NCI-H1417 (cell line): ENCODE measurements at places on chromosomes 16 and 17.

GRCh38 chr16:68900009-68900408 is 56.7 kb downstream of the TANGO6 start:
- DNase-seq: no peak

DNA sequence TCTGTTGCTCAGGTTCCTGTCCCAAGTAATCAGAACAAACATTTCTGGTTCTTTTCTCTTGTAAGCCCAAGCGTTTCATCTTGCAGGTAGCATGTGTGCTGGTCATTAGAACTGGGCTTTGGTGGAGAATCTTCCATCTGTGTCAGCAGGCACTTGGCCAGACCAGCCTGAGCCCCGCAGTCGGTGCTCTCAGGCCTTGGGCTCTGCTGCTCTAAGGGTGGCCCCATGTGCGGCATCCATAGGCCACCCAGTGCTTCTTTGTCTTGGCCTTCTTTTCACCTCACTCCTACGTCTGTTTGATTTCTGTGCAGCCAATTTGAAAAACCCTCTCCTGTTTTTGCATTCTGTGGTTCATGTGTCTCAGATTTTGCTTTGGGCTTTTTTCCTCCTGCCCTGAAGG is 51.6 kb downstream of the PLD6 start:
- no peak for DNase-seq

GRCh38 chr16:28596840-28597691 is at the start of gene SULT1A2:
Gene SULT1A2 (minus strand): TSS chr16:28597050. CDS start chr16:28595930, 1,120 bp downstream.
- no peak for DNase-seq

DNA sequence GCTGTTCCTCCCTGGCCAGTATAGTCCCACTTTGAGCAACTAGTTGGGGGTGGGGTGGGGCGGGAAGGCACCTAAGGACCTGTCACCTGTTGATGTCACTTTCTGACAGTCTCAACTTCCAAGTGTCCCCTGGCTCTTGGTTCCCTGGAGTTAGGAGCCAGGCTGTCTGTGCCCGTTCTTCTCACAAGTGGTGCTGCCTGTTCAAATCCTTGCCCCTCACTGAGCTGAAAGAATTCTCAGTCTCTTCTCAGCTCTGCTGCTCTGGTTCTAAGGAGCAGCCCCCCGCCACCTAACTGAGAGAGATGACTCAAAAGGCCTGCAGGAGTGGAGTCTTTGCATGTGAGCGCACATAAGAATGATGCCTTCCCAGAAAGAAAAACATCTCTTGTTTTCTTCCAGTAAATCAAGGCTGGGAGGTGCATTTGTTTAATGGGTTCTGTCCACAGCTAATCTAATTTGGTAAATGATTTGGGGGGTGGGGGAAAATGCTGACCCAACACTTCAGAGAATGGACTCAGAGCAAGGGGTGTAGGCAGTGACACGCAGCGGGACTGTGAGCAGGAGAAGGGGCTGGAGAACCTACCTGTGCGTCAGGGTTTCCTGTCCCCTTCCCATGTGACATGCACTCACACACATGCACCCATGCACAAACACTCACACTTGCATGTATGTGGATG is 78.2 kb upstream of the NLRP1 start:
- DNase-seq: no peak

DNA sequence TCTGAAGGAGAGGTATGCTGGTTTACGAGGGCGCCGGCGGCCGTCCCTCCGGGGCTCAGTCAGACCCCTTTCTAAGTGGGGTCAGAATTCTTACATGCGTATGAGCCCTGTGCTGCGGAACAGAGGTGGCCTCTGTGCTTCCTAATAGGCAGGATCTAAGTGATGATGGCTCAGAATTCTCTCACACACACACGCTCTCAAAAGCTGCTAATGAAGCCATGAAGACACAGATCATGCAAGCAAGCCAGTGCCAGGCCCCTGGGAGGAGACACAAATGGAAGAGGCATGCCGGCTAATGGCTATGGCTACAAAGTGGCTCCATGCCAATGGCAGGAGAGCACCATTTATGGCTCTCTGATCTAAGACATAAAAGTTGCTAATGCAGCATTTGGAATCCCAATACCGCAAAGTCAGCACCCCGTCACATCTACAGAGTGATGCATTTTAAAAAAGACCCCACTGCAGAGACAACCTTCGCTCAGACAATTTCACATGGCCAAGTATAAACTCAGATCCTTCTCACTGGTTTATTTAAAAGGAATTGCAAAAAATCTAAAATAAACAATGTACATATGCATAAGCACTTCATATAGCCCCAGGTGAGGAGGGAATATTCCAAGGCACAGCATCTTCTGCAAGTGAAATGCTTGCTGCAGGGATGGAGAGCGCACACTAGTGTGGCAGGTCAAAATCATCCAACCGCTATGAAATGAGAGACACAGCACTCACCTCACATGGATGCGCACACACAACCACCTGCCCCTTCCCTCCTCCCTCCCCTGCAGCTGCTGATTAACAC is 24.5 kb downstream of the NPLOC4 start:
- no peak for DNase-seq

DNA sequence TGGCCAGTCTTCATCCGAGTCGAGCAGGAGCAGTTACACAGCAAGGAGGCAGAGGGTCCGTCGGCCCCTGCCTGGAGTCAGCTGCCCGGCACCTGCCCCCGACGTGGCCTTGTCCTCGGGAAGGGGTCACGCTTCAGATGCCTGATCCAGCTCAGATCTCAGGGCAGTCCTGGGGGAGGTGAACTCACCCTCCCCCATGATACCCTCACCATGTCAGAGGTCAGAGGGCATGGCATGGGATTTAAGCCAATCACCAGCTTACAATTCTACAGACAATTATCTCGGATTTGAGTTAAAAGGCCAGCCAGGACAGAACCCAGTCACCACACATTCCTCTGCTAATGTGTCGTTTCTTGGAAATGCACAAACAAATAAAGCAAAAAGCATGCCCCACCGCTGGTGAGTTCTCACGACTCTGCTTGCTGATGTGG is 211.3 kb downstream of the FOXL1 start:
- DNase-seq: no peak

DNA sequence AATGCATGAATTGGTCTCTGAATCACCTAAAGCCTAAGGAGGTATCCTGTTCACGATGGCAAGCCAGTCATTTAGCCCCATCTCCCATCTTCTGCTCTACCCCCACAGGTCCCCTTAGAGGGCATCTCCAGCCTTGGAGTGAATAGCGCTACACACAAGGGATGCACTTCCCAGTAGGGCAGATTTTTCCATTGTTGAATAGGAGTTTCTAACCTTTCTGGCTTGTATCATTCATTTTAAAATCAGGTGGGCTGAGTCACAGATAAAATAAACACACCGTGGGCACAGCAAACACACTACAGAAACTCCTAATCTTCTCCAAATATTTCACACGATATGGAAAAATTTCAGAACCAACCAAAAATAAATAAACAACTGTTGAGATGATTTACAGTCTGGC is 201.2 kb upstream of the NOG start:
- DNase-seq: no peak
